Stimulated activated CD8-positive, alpha-beta memory T cell treated with anti-CD3 and anti-CD28 coated beads, Interleukin-7, amount 100 ng/mL, for 1 hour (primary cell): ENCODE measurements at places on chromosomes 4 and X.

GRCh38 chr4:85407546-85407945 lies 67.4 kb upstream of the ARHGAP24 start:
- DNase-seq = no peak

DNA sequence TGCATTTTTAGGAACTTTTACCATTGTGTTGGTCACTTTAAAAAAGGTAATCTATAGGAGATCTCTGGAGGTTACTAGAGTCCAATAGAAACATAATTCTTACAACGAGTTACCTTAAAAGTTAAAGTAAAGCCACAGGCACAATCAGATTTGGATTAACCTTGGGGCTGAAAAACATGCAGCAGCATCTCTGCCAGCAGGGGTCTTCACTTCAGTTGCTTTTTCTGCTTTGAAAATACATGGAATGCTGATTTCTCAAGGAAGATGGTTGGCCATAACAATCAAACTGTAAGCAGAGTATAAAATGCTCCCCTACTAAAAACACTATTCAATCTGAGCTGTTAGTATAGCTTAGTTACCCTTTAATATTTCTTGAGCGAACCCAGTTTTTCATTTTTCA lies 1072.3 kb upstream of the PCDH10 start:
- DNase-seq = no peak

DNA sequence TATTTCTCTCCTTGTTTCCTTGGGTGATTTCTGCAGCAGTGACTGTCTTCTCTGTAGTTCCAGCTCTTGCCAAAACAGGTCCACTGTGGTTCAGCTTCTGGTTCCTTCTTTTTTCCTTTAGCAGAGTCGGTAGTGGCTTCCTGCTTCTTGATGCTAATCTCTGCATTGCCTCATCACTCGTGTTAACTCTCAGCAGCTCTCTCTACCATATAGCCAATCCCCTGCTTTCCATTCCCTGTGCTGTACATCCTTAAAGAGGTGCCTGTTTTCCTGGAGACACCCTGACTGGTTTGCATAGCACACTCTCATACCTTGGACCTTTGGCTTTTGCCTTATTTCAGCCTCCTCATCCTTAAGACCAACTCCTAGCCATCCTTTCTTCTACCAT lies 191.2 kb upstream of the LNX1 start:
- no peak for DNase-seq

DNA sequence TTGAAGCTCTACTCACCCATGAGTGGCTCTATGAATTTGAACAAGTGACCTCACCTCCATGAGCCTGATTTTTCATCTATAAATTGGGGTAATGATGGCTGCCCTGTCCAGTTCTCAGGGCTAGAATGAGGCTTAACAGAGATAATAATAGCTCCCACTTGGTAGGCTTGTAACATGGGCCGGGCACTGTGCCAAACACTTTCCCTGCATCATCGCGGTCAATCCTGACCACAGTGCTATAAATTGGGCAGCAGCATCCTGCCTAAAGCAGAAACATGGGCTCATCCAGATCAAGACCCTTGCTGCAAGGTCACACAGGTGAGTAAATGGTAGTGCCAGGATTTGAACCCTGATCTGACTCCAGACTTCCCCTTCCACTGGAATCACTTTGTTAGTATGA lies 12.8 kb downstream of the APLN start:
- DNase-seq = no peak
